Stimulated activated CD4-positive, alpha-beta T cell treated with anti-CD3 and anti-CD28 coated beads, Interleukin-2, amount 100 ng/mL, for 4 hours (primary cell): ENCODE measurements at places on chromosomes 7 and 10.

DNA sequence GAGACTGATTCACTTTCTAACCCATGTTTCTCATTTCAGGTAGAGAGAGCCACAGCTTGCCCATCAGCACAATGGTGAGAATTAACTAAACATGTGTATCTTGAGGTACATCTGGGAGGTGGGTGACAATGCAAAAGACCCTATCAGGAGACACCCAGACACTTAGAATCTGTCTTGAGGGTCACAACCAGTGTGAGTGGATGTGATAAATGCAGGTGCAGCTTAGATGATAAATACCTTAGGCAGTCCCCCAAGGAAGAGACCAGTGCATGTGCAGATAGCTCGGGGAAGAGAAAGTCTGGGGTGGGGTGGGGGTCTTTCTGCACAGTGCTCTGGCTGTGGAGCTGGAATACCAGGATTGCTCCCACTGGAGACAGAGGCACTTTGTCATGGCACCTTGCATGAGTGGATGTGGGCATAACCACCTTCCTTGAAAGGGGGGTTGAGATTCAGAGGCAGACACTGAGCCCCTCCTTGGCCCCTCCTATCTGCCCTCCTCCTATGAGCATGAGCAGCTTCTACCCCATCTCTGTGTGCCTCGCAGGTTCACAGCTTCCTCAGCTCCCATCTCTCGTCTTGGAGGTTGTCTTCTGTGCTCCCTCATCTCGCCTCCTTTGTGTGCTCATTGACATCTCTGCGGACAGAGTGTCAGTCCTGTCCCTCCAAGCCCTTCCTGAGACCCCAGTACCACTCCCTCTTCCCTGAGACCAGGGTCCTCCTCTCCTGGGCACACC lies 349.8 kb downstream of the TCERG1L start:
- no peak for DNase-seq

- no peak for DNase-seq
Observed at GRCh38 chr7:148925836-148926235, 41.7 kb upstream of the EZH2 start.

- no peak for DNase-seq
Observed at GRCh38 chr7:37952240-37952639, 31.8 kb downstream of the EPDR1 start.

- DNase-seq: no peak
Observed at GRCh38 chr7:132398253-132398925, 177.9 kb downstream of the PLXNA4 start.

DNA sequence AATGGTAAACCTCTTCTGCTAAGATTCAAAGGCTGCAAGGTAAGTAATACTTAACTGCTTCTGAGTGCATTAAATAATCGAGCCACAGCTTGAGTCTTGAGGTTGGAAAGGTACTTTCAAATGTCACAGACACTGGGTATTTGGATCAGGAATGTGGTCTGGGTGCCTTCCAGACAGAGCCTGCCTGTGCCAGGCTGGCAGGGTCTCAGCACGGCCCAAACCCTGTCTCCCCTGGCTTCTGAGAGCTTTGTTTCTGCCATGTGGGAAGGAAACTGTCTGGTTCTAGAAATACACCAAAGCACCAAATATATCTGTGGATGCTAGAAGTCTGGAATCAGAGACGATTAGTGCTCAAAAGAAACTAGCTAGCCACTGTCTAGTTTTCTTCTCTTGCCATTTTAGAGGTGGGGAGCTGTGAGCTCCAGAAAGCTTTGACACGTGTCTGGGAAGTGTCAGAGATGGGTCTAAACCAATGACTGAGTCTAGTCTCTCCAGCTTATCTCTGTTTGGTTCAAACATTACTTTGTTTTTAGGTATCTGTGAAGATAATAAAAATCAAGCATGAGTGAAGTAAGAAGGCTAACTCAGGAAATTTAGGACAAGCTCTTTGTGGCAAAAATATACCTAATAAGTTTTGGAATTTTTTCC lies 162.8 kb downstream of the CYP26A1 start:
- no peak for DNase-seq

- DNase-seq: no peak
Observed at GRCh38 chr10:86889997-86890396, 67.4 kb downstream of the MMRN2 start.

- DNase-seq: no peak
Observed at GRCh38 chr7:150385302-150385723, 6.2 kb downstream of the ZNF775 start.

GRCh38 chr7:148142660-148143248 lies 447.8 kb upstream of the C7orf33 start:
- no peak for DNase-seq

- DNase-seq: no peak
Observed at GRCh38 chr7:3896169-3896765, 595.2 kb downstream of the SDK1 start.

GRCh38 chr7:130107949-130108674 lies 37.8 kb downstream of the KLHDC10 start:
- no peak for DNase-seq

- DNase-seq: no peak
Observed at GRCh38 chr7:94391726-94392392, 2.8 kb upstream of the COL1A2 start.

GRCh38 chr10:122675278-122675677 lies 24.4 kb downstream of the C10orf120 start:
- DNase-seq: no peak

- no peak for DNase-seq
Observed at GRCh38 chr10:42984761-42985325, 92.0 kb upstream of the RET start.

- no peak for DNase-seq
Observed at GRCh38 chr10:14779001-14779651, 4.4 kb upstream of the FAM107B start.

DNA sequence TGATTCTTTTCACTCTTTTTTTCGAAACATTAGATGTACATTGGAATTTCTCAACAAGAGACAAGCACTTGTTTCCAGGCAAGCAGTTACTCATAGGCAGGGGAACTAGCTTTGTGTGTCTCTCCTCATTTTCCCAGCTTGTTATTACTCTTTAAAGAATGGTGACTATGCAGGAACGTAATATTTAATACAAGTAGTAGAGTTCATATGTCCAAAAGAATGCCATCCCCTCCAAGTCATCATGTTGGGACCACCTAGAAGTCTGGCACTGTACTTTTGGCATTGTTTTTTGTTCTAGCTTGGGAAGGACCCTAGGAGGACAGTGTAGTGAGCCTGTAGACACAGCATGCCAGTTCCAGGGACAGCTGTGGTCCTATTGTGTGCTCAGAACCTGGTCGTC lies 650.7 kb downstream of the INHBA start:
- no peak for DNase-seq

DNA sequence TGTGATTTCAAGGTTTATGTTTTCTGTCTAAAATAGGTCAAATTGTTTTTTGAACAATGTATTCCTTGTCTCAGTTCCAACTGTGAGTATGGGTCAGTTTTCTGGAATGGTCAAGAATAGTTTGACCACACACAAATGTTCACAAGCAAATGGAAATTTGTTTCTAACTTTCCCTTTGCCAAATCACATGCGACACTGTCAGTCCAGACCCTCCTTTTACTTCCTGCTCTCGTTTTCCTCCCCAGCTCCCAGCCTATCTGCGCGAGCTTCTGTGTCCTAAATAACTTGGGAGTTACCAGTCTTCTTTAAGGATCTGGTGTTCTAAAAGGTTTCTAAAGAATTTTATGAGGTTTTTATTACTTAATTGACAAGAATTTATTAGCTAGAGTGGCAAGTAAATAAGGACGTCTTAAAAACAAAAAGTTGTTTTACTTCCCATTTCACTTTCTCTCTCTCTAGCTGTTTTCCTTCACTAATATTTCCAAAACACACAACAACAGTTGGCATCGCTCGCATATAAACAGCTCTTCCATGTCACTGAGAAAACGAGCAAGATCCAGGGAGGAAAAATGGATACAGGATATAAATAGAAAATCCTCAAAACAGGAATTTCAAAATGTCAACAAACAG lies 266.1 kb upstream of the KLF6 start:
- no peak for DNase-seq

DNA sequence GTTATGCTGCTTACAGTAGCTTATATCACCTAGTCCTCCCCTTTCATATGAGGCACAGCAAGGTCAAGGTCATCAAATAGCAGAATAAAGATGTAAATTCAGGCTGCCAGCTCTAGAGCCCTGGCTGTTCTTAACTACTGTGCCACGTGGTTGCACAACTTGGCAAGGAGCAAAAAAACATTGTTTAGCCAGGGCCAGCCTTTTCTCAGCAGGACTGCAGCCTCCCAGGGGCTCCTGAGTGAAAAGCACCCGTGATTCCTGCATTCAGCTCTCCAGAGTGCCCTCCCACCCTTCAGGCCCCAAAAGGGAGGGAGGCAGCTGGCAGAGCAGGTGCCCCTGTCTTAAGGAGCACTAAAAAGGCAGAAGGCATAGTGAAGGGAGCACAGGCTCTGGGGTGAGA lies 31.8 kb upstream of the TM9SF3 start:
- no peak for DNase-seq

- no peak for DNase-seq
Observed at GRCh38 chr7:122743211-122743610, 40.5 kb upstream of the RNF148 start.

DNA sequence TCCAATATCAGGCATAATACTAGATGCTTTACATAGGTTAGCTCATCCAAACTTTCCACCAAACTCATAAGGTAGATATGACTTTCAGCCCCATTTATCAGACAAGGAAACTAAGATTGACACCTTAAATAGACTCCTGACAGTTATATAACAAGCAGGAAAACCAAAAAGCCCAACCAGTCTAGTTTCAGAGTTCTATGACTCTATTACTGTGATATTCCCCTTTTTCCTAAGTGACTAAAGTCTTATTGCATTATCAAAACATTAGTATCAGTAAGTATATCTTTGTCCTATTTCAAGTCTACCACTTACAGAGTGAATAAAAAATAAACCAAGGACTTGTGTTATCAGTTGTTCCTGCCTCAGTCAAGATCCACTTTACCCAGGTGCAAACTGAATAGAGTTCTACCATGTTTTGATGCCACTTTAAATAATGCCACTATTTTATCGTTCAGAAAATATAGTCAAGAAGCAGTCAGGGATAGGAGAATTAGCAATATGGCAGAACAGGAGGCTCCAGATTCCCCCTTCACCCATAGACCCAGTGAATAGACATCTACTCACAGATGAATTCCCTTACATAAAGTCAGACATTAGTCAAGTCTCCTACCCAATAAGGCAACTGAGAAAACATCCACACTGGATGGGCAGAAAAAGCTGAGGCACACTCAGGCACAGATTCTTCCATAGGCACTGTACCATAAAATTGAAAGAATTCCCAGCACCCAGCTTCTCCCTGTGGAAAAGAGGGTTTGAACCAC lies 74.1 kb downstream of the CRPPA start:
- no peak for DNase-seq

DNA sequence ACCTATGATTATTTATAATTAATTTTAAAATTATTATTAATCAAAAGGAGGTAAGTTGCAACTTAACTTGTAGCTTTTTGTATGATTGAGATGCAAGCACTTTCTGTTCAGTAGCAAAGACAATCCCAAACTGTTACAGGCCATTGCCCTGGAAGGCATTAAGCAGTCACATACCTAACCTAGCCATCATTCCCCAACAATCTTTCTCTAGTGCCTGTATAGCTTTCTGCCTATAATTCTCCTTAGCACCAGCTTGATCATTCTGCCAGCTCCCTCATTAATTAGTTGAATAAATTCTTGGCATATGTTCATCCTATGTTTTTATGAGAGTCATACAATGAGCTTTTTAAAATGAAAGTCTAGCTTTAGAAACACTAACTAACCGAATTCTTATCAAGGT lies 178.9 kb upstream of the TMEM106B start:
- no peak for DNase-seq

- no peak for DNase-seq
Observed at GRCh38 chr10:119306986-119307392, 99.6 kb downstream of the GRK5 start.

- DNase-seq: no peak
Observed at GRCh38 chr10:114285961-114286441, 46.9 kb downstream of the VWA2 start.

DNA sequence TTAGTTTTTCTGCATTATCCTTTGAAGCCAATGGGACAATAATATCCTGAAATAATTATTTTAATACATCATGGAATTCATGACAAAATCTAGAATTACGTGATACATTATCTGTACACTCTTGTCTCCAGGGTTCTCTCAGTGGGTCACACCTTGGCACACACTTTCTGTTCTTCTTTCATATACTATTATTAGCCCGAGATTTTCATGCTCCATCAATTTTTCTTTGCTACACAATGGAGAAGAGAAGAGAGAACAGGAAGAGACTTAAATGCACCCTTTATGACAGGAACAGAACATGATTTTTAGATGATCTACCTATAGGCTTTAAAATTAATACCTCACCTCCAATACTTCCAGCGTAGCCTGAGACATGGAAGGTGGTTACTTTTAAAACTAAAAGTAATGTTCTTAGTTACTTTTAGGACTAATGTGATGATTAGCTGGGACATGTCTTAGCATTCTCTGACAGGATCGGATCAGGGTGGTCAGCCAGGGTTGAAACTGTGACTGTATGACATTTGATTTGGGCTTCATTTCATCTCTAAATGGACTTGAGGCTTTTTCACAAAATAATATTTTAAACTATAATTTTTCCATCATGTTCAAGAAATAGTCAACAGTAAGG lies 148.2 kb upstream of the WNT16 start:
- no peak for DNase-seq

- DNase-seq: no peak
Observed at GRCh38 chr7:130062246-130062645, 8.1 kb upstream of the KLHDC10 start.

DNA sequence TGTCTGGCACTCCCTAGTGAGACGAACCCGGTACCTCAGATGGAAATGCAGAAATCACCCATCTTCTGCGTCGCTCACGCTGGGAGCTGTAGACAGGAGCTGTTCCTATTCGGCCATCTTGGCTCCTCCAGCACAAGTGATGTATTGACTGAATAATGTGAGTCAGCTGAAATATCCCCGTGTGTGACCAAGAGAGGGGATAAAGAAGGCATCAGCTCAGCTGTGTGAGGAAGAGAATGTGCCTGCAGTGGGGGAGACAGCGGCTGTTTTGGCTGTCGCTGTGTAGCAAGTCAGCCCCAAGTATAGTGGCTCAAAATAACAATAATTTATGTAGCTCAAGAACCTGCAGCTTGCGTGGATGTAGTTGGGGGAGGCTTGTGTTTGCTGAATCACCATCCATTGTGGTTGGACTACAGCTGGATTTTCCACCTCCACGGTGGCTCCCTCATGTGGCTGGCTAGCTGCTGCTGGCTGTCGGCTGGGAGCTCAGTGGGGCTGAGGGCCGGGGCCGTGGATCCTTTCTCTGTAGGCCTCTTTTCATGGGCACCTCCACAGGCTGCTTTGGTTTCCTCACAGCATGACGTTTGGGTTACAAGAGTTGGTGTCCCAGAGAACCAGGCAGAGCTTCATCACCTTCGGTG lies 434.5 kb downstream of the CCSER2 start:
- no peak for DNase-seq
